ENCODE measurements at places on chromosomes 2 and 18.
A peak's percentile ranks its signal among the peaks of the same experiment; 100 is the strongest.

- no peak for DNase-seq
Measured at GRCh38 chr2:71878626-71879508, 268.8 kb downstream of the CYP26B1 start.

- DNase-seq, result no peak
Measured at GRCh38 chr2:138469411-138469810, 32.2 kb upstream of the SPOPL start.

GRCh38 chr2:99881901-99882591, 260.3 kb downstream of the AFF3 start:
- DNase-seq, result no peak

DNA sequence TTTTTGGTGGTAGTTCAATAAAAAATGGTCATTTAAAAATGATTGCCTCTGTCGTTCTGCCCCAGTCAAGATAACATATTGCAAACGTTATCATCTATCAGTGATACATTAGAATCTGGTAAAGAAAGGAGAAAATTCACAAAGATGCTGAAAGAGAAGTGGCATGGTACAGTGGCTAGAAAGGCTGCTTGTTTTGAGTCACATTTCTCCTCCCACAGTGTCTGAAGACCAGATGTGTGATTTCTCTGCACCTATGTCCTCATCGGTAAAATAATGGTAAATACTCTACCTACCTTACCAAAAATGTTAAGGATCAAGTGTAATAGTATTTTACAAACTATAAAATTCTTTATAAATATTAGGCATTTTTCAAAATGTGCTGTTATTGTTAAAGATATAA, 76.1 kb upstream of the NOSTRIN start:
- no peak for DNase-seq

DNA sequence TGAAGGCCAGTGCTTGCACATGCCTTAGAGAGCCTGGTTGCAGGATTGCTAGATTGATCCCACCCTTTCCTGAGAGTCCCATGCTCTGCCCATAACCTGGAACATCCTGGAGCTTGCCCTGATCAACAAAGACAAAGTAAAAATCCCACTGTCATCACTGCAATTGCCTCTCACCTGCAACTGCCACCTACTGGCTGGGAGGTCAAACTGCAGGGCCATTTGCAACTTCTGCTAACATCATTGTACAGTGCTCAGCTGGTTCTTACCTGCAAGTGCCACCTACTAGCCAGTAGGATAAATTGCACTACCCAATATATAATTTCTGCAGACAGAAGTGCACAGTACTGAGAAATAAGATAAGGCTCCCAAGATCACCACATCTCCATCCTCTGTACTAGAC, 947.5 kb downstream of the CPS1 start:
- DNase-seq, result no peak

DNA sequence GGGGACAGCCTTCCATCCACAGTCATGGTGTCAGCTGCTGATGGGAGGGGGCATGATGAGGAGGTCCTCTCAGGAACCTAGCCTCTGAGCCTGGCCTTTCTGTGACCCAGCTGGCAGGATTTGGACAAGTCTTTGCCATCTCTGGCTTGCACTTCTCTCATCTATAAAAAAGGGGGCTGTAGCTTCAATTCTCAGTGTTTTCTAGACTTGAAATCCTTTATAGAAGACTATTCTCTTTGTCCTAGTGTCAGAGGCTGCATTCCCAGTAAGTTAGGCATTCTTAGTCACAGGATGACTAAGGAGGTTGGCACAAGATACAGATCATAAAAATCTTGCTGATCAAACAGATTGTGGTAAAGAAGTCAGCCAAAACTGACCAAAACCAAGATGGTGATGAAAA, 958.5 kb downstream of the CNTNAP5 start:
- no peak for DNase-seq

DNA sequence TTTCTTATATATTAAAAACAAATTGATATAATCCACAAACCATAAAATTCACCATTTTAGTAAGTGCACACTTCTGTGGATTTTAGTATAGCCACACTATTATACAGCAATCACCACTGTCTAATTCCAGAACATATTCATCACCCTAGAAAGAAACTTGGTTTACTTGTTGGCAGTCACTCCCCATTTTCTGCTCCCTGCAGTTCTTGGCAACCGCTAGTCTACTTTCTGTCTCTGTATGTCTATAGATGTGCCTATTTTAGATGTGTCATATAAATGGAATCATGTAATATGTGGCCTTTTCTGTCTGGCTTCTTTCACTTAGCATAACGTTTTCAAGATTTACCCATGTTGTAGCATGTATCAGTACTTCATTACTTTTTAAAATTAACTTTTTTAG, 5.7 kb downstream of the CKAP2L start:
- no peak for DNase-seq

DNA sequence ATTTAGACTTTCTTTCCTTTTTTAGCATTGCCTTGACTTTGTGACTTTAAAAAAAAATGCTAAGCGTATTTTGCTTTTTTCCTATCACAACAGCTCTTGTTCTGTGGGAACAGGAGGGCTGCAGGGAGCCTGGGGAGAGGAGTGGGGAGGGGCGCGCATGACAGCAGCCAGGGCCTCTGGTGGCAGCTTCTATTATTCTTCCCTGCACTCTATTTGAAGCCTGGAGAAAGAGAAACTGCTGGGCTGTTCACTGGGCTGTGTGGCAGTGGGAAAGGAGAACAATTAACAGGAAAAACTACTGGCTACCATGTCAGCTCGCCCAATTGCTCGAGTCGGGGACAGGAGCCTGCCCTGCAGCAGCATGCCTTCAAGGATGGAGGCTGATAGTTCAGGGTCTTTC, 119.0 kb upstream of the ZBTB14 start:
- no peak for DNase-seq

- DNase-seq, result no peak
Measured at GRCh38 chr2:45466053-45466452, 145.0 kb downstream of the SRBD1 start.

GRCh38 chr2:130963196-130963848, 126.6 kb downstream of the ARHGEF4 start:
- DNase-seq, result no peak

GRCh38 chr18:65215865-65216466, 534.8 kb upstream of the CDH7 start:
- DNase-seq, result no peak

- DNase-seq, result no peak
Measured at GRCh38 chr18:24219561-24220317, 80.9 kb downstream of the CABYR start.

GRCh38 chr2:218855305-218856166, 4.1 kb upstream of the WNT6 start:
- DNase-seq, result no peak

- DNase-seq, result no peak
Measured at GRCh38 chr2:142218471-142218870, 87.7 kb upstream of the LRP1B start.

DNA sequence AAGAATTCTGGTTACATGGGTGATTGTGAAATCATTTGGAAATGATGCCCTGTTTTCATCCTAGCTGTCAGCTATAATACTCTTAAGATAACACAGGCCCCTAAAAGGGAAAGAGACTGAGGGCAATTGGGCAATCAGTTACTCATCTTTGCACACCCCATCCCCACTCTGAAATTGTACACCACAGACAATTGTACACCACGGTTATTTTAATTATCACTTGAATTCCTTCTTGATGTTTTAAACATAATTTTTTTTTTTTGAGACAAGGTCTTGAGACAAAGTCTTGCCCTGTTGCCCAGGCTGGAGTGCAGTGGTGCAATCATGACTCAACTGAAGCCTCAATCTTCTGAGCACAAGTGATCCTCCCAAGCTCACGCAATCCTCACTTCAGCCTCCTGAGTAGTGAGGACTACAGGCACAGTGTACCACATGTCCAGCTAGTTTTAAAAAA, 862.4 kb upstream of the ACVR2A start:
- no peak for DNase-seq

- peak; percentile 71 for DNase-seq
Measured at GRCh38 chr2:112880091-112880531, 30.9 kb upstream of the IL37 start.

GRCh38 chr2:60873381-60873780, 8.0 kb upstream of the REL start:
- DNase-seq, result no peak

DNA sequence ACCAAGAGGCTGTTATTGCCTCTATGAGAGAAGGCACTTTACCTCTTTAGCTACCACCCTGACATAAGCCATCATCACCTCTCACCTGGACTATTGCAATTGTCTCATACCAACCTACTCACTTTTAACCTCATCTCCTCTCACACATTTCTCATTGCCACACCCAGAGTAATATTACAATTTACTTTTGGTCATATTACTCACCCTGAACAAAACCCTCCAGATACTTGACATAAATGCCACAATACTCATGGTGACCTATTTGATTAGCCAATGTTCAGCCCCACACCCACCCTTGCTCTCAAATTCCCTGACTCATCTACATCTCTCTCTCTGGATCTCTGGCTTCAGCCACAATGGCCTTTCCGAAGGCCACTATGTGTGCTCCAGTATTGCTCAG, 90.9 kb upstream of the CDH7 start:
- DNase-seq, result no peak

GRCh38 chr2:9384521-9384920, 38.8 kb downstream of the ITGB1BP1 start:
- no peak for DNase-seq

- no peak for DNase-seq
Measured at GRCh38 chr2:212843409-212844199, 305.0 kb upstream of the ERBB4 start.

- DNase-seq, result no peak
Measured at GRCh38 chr2:207035875-207036274, 96.6 kb downstream of the CPO start.

- no peak for DNase-seq
Measured at GRCh38 chr18:50653402-50654093, 93.7 kb downstream of the MAPK4 start.

- DNase-seq, result no peak
Measured at GRCh38 chr2:18505703-18506341, 54.6 kb downstream of the RDH14 start.

GRCh38 chr2:45380131-45380836, 230.8 kb downstream of the SRBD1 start:
- no peak for DNase-seq

GRCh38 chr2:173970516-173970924, 5.3 kb upstream of the SP3 start:
- DNase-seq, result no peak

DNA sequence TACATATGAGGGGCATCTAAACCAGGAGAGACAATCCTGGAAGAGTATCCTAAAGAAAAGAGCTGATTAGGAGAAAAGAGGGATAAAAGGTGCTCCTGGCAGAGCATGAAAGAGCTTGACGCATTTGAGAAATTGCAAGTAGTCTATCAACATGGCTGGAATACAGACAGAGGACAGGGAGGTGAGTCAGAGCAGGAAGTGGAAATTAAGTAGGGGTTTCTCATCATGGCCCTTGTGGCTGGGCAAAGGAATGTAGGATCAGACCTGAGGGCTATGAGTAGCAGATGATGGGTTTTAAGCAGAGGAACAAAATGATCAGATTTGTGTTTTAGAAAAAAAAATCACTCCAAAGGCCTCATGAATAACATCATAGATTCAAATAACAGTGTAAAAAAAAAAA, 49.2 kb upstream of the UGP2 start:
- DNase-seq, result no peak
